H1 (cell line): ENCODE measurements at places on chromosomes 1 and 21. TPM values are rescaled to one million over a fixed set of nuclear protein-coding genes. Genes with fewer than 3 reads are reported as not detected.

ESRRG gene
- total RNA-seq = 1.4 and 1.7 TPM in 2 replicates

DISC1 gene
- 3.5 and 3.6 TPM in 2 replicates for total RNA-seq

GRCh38 chr1:237792726-237793125, 98.0 kb downstream of the ZP4 start:
- H3K4me1 ChIP-seq = no peaks in the 10 kb centered on the region
- no peaks in the 10 kb centered on the region; the same call in 1 of the 2 replicates for H3K36me3 ChIP-seq
- H3K27me3 ChIP-seq = no peaks in the 10 kb centered on the region
- no peak overlapping the region for H3K27ac ChIP-seq
- H3K4me3 ChIP-seq = no peak overlapping the region

DNA sequence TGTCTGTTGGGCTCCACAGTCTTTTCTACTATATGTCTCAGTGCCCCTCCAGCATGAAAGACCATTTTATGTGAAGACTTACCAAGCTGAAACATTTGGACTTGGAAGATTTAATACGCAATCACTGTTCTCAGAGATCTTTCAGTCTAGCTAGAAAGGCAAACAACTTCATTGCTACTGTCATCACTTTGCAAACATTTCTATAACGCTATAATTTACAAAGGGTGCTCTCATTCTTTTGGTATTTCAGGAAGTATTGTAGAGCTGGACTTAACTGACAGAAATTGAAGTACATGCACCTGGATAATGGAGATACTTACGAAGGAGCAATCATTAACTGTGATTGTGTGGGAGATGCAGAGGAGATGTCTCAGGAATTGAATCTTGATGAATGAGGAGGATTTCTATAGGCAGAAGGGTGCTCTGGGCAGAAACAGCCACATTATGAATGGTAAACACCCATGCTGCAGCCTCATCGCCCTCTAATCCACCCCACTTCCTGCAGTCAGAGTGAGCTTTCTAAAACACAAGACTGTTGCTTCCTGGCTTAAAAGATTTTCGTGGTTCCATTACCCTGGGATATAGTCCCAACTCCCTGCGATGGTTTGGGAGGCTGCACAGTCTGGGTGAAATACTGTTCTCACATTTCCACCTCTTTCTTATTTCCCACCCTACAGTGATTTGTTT, 75.1 kb upstream of the GNG12 start:
- H3K4me3 ChIP-seq = no peak overlapping the region
- no peak for DNase-seq
- no peak overlapping the region for H3K27ac ChIP-seq
- no peaks in the 10 kb centered on the region for H3K4me1 ChIP-seq
- H3K36me3 ChIP-seq = no peaks in the 10 kb centered on the region
- H3K27me3 ChIP-seq = no peaks in the 10 kb centered on the region; the same call in 1 of the 2 replicates
